ENCODE measurements at places on chromosomes 4 and X.

DNA sequence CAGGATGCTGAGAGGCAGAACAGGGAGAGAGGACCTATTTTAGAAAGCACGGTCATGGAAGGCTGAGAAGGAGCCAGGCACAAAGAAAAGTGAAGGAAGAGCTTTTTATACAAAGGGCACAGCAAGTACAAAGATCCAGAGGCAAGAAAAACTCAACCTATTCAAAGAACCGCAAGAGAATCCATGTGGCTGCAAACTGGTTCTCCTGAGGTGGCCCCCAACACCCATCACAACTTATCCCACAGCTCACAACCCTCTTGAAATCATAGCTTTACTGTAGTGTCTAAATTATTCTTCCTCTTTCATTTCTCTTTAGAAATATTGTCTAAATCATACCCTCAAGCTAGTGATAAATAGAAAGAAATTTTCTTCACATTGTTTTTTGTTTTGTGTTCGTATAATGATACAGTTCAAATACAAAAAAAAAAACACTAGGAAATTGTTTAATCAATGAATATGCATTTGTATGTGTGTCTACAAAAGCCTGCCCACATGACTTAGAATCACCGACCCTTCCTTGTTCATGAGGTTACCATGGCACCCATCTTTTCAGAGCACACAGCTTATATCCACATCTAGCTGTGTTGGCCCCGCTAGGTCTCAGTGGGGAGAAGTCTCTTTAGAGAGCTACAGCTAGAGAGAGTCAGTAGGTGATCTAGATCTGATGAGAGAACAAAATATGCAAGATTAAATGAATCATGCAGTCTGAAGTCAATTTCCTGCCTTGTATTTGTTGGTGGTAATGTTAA, 126.9 kb upstream of the DCLK2 start:
- no peak for DNase-seq

DNA sequence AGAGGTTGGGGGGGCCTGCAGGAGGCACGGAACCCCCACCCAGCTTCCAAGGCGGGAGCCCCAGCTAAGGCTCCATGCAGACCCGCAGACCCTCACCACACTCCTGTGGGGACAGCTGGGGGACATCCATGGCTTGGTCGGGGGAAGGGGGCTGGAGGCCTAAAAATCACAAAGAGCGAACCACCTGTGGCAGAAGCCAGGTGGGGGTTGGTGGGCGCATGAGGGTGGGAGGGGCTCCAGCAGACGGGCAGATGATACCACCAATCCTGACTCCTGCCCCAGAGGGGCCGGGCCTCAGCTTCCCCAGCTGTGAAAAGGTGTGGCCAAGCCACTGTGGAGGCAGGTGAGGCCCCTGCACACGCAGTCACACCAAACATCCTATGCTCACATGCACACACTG, 111.6 kb downstream of the FAM53A start:
- DNase-seq: no peak

GRCh38 chrX:734362-734761, 103.8 kb downstream of the SHOX start:
- DNase-seq: no peak

DNA sequence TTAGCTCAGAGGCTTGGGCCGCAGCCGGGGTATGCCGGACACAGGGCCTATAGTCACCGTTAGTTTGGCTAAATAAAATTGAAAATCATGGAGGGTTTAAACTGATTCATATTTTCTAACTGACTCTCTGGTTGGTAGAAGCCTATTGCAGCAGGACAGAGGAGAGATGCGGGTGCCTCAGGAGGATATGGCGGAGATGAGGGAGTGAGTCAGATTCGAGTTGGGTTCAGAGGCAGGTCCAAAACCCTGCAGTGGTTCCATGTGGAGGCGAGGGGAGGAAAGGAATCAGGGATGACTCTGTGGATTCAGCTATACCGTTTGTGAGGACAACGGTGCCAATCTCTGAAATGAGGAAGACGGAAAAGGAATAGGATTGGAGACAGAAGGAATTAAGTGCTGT, 176.6 kb downstream of the PALLD start:
- DNase-seq: no peak

- DNase-seq: no peak
Observed at GRCh38 chrX:24981030-24981429, 34.7 kb downstream of the ARX start.

- DNase-seq: no peak
Observed at GRCh38 chr4:98838531-98838930, 90.4 kb downstream of the EIF4E start.

GRCh38 chr4:10006601-10007435, 14.5 kb downstream of the SLC2A9 start:
- no peak for DNase-seq

DNA sequence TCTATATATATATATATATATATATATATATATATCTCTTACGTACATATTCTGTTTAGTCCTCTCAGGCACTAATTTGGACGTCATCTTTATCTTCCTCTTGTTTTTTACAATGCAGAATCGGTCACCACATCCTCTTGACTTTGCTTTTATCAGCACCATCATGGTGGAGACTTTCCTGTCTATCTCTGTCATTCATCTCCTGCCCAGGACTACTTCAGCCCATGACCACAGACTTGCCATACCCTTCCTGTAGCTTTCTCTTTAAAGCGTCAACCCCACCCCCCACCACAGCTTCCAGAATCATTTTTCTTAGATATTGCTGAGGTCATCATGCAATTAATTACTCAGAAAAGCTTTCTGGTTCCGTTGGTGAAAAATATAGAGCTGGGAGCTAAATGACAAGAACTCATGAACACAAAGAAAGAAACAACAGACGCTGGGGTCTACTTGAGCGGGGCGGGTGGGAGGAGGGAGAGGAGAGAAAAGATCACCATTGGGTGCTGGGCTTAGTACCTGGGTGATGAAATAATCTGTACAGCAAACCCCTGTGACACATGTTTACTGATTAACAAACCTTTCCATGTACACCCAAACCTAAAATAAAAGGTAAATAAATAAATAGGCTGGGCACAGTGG, 30.5 kb upstream of the PRKX start:
- no peak for DNase-seq

DNA sequence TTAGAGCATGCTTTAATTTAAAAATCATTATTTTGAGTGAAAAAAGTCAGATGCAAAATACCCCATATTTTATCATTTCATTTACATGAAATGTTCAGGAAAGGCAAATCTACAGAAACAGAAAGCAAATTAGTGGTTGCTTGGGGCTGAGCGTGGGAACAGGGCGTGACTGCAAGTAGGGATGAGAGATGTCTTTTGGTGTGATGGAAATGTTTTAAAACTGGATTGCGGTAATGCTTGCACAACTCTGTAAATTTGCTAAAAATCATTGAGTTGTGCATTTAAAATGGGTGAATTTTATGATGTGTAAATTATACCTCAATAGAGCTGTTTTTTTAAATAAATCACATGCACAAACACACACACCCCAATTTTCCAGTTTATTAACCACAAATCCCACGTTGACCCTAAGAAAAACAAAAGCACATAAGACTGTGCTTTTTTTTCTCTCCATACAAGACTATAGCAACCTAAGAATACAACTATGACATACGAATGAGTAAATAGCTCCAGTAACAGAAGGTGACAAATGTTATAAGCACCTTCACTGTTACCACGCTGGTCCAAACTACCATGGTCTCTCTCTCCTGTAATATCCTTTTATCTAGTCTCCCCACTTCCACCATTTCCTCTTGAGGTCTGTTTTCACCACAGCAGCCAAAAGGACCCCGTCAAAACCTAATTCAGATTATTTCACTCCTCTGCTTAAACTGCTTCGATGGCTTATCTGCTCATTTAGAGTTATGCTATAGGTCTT, 37.2 kb downstream of the FRMD7 start:
- no peak for DNase-seq

DNA sequence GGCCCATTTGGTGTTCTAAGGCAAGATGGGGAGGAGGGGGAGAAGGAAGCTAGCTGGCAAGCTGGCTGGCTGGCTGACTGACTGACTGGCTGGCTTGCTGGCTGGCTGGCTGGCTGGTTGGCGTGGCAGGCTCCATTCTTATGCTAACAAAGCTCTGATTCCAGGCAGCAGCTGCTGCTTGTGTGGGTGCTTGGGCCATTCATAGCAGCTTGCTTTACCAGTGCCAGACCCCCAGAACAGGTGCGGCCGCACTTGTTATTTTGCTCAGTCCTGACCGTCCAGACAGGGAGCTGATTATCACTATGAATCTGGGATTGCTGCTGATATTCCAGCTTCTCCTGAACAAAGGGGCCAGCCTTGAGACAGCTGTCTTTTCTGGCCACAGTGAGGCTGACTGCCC, 131.2 kb upstream of the PAK3 start:
- peak; percentile 37 for DNase-seq

- no peak for DNase-seq
Observed at GRCh38 chr4:122715221-122715620, 17.3 kb upstream of the BBS12 start.

DNA sequence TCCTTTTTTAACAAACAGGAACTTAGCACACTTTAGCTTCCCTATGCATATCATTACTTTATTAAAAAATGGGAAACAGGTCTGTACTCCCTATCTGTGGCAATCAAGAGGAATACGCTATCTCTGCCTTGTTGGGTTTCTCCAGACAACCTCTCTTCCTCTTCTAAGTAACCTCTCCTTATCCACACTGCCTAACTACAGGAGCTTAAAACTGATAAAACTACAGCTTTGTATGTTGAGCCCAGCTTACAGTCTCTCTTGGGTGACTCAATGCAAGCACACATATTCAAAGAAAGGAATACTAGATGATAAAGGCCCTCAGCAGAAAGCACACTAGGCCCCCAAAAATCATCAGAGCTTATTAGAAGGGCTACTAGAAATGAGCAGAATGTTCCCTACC, 8.9 kb downstream of the NUP62CL start:
- no peak for DNase-seq

DNA sequence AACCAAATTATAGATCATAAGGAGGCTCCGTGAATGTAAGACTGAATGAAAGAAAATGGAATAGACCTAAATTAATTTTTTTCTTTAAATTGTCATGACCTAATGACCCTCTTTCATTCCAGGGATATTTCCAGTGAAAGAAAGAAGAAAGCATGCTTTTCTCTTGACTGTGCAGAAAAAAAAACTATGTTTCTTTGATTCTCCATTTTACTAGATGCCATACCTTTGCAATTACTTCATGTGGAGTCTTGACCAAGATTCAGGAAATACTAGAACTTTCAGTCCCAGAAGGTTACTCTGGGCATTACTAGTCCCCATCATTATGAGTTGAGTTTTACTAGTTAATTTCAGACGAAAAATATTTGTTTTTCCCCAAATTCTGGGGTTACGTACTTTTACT, 6.4 kb upstream of the COMMD8 start:
- no peak for DNase-seq

- DNase-seq: no peak
Observed at GRCh38 chrX:87728459-87728858, 210.9 kb downstream of the KLHL4 start.

DNA sequence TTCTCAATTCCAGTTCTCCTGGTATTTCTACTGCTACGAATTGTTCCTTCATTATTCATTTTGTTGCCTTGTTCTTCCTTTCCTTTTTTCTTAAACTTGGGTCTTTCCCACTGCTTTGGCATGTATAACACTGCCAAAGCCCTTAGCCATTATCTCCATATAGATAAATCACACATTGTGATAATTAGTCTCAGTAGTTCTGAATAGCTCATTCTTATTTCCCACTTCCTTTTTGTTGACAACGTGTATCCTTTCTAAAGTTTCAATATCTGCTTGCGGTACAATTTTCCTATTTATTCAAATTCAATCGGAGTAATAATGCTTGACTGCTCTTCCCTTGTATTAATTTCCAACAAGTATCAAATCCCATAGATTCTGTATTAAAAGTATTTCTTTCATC, 14.5 kb upstream of the CAMK2D start:
- DNase-seq: no peak

- no peak for DNase-seq
Observed at GRCh38 chr4:32789026-32789608, 2068.9 kb downstream of the PCDH7 start.
